Amniotic epithelial cell (primary cell): ENCODE measurements at places on chromosomes 4 and X.
A peak's percentile ranks its signal among the peaks of the same experiment; 100 is the strongest.

- DNase-seq, result no peak
Observed at GRCh38 chr4:141255016-141255415, 34.3 kb downstream of the ZNF330 start.

DNA sequence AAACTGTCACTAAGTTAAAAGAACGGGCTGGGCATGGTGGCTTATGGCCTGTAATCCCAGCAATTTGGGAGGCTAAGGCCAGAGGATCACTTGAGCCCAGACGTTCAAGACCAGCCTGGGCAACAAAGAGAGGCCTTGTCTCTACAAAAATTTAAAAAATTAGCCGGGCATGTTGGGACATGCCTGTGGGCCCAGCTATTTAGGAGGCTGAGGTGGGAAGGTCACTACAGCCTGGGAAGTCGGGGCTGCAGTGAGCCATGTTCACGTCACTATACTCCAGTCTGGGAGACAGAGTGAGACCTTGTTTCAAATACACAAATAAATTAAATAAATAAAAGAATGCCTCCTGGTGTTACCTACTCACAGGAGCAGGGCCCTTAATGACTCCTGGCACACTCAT is 69.5 kb downstream of the APBB2 start:
- DNase-seq, result no peak

DNA sequence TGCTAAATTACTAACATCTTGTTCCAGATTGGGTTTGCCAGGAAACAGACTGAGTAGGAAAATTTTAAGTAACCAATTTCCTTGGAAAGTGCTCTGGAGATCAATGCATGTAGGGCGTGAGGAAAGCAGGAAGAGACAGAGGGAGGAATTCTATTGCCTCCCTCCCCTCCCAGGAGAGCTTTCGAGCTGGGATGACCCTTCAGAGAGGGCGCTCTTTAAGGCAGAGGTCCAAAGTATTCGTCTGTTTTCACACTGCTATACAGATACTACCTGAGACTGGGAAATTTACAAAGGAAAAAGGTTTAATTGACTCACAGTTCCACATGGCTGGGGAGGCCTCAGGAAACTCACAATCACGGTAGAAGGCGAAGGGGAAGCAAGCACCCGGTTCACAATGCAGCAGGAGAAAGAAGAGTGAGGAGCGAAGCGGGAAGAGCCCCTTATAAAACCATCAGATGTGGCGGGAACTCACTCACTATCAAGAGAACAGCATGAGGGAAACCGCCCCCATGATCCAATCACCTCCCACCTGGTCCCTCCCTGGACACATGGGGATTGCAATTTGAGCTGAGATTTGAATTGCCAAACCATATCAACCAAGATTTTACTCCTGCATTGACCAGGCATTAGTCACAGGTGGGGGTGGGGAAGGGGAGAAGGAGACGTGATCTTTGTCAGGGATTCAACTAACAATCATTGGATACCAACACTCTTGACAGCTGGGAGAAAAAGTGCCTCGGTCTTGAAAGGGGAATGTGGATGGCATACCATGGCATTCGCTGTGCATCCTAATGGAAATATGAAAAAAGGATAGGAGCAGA is 63.8 kb downstream of the SLITRK2 start:
- DNase-seq, result no peak

DNA sequence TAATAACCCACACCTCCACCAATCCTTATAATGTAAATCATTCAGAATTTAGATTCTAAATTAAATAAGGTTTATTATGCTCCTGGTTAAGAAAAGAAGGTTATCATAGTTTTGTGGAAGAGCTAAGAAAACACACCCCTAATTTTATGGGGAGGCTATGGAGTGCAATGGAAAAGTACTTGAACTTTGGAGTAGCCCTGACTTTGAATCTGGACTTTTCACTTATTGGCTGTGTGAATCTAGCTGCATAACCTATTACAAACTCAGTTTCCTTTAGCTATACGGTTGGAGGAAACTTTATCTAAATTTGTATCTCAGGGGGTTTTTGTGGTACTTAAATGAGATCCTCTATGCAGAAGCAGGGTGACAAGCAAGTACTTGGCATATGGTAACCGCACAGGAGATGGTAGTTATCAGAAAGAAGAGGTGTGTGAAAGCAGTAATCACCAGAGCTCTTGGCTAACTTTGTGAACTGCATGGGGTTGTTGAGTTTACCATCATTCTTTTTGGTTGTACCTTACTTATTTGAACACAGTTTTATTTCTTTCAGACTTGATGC is 143.1 kb downstream of the SHROOM3 start:
- DNase-seq, result no peak

DNA sequence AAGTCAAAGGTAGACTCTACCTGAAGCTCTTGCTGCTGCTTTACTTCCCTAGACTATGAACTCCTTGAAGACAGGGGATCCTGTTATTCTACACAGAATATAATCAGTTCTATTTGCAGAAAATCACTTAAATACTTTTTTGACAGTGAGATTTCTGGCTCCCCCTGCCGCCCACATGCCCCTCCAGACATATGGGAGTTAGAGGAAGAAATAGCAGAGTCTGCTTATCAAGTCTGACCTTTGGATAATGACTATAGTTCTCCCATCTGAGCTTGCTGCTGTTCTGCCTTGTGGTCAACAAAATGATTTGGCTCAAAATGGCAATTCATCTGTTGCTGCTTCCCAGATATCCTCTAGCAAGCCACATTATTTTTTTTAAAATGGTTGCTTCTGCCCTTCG is 101.1 kb downstream of the ENOX2 start:
- DNase-seq, result peak; percentile 18

GRCh38 chr4:6575503-6576240 is 683 bp downstream of the MAN2B2 start:
- no peak for DNase-seq

GRCh38 chr4:159767406-159767805 is 664.5 kb downstream of the RAPGEF2 start:
- no peak for DNase-seq

GRCh38 chr4:70703619-70704214 is 15.4 kb downstream of the UTP3 start:
- peak; percentile 66 for DNase-seq

- no peak for DNase-seq
Observed at GRCh38 chrX:40966213-40966820, 118.9 kb upstream of the USP9X start.

- DNase-seq, result no peak
Observed at GRCh38 chrX:40383969-40384368, 196.8 kb upstream of the ATP6AP2 start.

DNA sequence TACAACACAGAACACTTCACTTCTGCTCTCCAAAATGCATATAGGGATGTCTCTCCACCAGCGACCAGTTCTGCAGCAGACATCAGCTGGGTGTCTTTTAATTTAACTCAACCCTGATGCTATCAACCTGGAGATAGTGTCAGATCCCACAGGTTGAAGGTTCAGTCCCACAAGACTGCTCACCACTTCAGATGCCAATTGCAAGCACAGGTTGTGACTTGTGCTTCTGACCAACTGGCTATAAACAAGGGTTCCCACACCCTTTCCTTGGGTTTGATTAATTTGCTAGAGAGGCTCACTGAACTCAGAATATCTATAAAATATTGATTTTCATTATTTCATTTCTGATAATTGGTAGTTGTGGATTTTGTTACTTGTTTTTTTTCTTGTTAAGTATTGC is 177.4 kb upstream of the HS3ST1 start:
- DNase-seq, result no peak

DNA sequence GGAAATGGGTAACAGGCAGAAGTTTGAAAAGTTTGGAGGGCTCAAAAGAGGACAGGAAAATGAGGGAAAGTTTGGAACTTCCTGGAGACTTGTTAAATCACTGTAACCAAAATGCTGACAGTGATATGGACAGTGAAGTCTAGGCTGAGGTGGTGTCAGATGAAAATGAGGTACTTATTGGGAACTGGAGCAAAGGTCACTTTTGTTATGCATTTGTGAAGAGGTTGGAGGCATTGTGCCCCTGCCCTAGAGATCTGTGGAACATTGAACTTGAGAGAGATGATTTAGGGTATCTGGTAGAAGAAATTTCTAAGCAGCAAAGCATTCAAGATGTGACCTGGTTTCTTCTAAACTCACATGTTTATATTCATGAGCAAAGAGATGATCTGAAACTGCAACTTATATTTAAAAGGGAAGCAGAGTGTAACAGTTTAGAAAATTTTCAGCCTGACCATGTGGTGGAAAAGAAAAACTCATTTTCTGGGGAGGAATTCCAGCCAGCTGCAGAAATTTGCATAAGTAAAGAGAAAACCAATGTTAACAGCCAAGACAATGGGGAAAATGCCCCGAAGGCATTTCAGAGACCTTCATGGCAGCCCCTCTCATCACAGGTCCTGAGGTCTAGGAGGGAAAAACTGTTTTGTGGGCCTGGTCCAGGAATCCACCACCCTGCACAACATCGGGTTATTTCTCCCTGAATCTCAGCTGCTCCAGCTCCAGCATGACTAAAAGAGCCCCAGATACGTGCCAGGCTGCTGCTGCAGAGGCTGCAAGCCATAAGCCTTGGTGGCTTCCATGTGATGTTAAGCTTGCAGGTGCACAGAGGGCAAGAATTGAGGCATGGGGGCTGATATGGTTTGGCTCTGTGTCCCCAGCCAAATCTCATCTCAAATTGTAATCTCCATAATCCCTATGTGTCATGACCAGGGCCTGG is 632.5 kb upstream of the GNPDA2 start:
- DNase-seq, result no peak

DNA sequence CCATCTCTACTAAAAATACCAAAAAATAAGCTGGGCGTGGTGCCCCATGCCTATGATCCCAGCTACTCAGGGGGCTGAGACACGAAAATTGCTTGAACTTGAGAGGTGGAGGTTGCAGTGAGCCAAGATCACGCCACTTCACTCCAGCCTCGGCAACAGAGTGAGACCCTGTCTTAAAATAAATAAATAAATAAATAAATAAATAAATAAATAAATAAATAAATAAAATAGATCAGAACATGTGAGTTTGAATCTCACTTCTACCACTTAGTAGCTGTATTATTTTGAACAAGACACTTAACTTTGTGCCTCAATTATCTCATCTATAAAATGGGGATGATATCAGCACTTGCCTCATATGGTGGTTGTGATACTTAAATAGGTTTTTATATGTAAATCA is 90.2 kb downstream of the C4orf51 start:
- no peak for DNase-seq

- DNase-seq, result no peak
Observed at GRCh38 chr4:8838961-8839431, 32.6 kb downstream of the HMX1 start.

DNA sequence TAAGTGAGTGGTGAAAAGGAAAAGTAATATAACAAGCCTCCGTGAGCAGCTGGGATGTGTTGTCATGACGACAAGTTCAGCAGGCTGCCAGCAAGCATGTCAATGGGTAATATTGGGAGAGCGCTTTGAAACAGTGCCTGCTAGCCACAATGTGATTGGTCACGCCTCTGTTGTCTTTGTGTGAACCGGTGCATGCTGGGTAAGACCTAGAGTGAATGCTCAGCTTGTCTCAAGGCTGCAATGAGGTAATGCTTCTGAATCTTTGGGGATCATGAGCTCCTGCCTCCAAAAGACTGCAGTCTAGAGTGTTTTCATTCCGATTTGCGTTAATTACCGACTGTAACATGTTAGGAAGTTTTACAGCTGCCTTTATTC is 54.9 kb downstream of the STOX2 start:
- no peak for DNase-seq

- DNase-seq, result no peak
Observed at GRCh38 chr4:8740666-8741395, 130.8 kb downstream of the HMX1 start.

DNA sequence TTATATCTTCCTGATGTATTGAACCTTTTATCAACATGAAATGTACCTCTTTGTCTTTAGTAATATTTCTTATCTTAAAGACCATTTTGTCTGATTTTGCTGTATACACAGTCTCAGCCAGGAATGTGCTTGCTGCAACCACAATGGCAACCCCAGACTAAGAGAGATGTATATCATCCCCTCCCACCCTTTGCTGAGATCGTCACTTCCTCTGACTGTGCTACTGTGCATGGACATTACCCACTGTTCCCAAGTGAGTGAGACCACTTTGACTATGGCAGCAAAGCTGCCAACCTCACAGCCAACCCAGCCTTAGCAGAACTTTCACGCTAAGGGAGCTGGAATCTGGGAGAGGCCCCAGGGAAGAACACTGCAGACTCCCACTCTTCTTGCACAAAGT is 46.0 kb downstream of the EIF2S3 start:
- DNase-seq, result peak; percentile 83

DNA sequence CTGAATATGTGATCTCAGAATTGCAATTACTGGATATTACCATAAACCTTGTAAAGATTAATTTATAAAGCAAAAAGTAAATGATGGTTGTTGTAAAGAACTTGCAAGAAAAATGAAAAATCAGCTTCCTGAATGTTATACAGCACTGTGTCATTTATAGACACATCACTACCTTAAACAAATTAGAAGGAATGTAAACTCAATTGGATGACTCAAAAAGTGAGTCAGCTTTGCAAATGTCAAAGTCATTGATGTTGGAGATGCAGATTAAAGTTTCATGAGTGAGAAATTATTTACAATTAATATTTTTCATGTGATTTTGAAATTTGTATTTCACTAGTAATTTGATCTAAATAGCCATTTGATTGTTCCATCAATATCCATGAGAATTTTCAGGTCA is 193.2 kb downstream of the RAPGEF2 start:
- DNase-seq, result no peak

- DNase-seq, result no peak
Observed at GRCh38 chr4:173652283-173652931, 122.4 kb upstream of the HAND2 start.

DNA sequence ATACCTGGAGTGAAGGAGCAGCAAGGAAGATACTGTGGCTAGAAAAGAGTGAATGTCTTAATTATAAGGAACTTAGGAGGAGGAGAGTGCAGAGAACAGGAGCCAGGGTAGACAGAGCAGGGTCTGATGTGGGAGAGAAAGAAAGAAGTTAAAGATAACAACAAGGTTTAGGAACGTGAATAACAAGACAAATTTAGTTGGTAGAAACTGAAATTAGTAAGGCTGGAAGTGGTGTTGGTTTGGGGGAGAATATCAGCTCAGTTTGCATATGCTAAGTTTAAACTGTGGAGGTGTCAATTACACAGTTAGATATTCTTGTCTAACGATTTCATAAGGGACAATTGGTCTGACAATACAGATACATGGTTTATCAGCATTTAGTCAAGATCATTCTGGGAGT is 1123.7 kb upstream of the PABPC4L start:
- DNase-seq, result no peak

- DNase-seq, result no peak
Observed at GRCh38 chr4:5469861-5470260, 238.5 kb downstream of the EVC2 start.

DNA sequence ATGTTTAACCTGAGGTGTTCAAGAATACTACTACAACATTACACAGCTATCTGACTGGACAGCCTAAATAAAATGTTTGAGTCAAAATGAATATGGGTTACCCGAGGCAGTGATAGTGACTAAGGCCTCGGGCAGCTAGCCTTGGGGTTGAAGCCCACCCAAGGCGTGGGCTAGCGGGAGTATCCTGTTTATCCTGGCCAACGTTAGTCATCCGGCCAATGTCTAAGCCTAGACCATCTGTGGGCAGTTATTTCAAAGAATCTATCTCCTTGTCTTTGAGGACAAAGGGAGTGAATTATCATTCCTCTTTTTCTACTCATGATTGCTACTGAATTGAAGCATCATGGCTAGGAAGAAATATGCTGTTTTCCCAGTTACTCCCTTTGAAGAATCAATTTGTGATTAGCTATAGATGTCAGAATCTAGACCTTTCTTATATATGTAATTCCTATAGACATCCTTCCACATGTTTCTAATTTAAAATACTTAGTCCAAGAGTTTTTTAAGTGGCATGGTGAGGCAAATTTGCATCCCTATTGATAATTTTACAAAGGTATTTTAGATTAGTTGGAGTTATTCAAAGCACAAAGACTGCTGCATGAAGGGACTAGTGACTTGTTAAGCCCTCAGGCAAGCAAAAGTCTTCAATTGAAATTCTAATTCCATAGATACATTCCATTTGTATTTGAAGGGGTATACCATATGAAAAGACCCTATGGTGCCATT is 6.0 kb upstream of the PDGFC start:
- DNase-seq, result peak; percentile 98
